ENCODE measurements at places on chromosomes 7 and 10.

DNA sequence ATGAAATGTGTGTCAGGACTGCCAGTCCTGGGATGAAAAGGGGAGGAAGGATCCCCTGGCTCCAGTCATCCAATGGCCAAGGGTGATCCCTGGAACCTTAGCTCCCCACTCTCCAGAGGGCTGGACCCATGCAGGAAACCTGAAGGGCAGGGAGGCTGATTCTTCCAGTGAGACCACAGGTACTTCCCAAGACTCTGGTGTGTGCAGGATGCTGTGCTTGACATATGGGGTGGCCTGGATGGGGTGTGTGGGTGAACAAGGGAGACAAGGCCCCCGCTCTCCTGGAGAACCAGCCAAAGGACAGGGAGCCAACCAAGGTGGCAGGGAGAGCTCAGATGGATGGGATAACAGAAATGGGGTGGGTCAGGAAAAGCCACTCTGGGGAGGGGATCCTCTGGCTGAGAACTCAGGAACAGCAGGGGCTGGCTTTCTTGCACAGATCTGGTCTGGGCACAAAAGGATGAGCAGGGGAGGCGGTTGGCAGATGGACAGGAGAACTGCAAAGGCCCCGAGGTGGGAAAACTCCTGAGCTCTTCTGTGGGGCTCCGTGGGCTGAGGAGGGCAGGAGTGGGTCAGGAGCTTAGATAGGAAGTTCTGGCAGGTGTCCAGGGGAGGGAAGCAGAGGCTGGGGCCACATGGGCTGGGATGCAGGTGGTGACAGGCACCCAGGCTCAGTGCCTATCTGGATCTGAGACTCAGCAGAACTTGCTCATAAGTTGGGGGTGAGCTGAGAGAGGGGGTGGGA, 100.6 kb downstream of the ARHGAP22 start:
- no peak for DNase-seq

DNA sequence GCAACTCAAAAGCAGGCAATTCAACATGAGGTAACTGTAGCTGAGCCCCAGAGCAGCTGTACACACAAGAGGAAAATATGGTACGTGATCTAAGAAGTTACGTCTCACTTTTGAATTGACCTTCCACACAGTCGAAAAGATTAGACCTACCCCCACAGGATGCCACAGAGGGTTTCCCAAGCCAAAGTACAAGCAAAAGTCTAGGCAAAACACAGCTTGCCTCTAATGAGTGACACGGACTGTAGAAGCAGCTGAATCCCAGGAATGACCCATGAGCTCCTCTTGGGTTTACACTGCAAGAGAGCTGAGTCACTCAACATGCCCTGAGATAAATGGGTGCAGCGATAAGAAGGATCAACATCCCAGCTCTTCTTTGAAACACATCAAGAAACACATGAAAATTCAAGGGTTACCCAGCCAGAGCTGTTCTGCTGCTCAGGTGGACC, 9.8 kb downstream of the CREB3L2 start:
- DNase-seq: no peak

- DNase-seq: no peak
Observed at GRCh38 chr10:103316087-103316486, 34.9 kb downstream of the PCGF6 start.

GRCh38 chr7:104271948-104272347, 56.5 kb upstream of the LHFPL3 start:
- no peak for DNase-seq

GRCh38 chr7:107982918-107983389, 20.0 kb downstream of the LAMB1 start:
- DNase-seq: no peak

GRCh38 chr10:65845916-65846315, 1079.9 kb upstream of the LRRTM3 start:
- DNase-seq: no peak

DNA sequence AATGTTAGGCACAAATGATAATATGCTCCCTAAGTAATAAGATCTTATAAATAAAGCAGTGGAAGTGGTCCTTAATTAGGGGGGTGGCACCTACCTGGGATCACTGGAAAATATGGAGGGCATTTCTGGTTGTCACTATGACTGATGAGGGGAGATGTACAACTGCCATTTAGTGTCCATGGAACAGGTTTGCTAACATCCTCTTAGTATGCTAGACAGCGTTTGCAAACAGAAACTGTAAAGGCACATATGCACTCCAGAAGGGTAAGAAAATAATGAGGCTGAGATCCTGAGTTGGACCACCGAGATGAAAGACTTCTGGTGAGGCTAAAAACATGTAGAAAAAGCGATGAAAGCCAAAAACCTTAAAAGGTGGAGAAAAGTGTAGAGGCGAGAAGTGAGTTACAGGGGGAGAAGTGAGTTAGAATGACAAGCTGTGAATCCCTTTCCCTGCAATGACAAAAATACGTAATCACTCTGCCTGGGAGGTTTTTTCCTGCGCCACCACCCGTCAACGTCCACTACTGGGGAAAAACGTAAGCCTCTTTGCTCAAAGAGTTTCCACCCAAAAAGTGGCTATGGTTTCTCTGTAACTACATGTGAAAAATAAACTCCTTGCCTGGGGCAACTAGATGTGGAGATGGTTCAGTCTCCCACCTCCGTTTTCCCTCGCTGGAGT, 767 bp downstream of the KRIT1 start:
- DNase-seq: no peak

DNA sequence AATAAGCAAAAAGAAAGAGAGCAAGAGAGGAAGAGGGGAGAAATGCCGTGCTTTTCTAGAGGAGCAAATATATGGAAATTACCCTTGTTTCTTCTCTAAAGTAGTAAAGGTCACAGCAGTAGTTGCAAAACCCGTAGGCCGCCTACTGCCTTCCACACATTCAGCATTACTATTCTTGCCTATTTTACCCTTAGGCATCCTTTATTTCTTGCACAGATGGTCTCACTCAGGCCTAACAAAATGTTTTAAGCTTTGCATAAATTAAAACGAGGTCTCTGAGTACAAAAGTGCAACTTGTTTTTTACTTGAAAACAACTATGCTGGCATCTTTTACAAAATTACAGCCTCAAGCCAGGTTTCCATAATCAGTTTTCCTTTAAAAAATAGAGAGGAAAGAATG, 644.6 kb downstream of the AUTS2 start:
- DNase-seq: no peak

Data from stimulated activated CD8-positive, alpha-beta memory T cell treated with anti-CD3 and anti-CD28 coated beads, Interleukin-15, amount 100 ng/mL, for 24 hours (primary cell).